CD4-positive, alpha-beta T cell treated with Interleukin-21 for 1 hour (primary cell): ENCODE measurements at places on chromosomes 3 and 15.
A peak's percentile ranks its signal among the peaks of the same experiment; 100 is the strongest.

GRCh38 chr3:195908694-195909581, 587 bp upstream of the TNK2 start:
- peak; percentile 23 for DNase-seq

- no peak for DNase-seq
Measured at GRCh38 chr3:81735334-81735733, 26.1 kb downstream of the GBE1 start.

DNA sequence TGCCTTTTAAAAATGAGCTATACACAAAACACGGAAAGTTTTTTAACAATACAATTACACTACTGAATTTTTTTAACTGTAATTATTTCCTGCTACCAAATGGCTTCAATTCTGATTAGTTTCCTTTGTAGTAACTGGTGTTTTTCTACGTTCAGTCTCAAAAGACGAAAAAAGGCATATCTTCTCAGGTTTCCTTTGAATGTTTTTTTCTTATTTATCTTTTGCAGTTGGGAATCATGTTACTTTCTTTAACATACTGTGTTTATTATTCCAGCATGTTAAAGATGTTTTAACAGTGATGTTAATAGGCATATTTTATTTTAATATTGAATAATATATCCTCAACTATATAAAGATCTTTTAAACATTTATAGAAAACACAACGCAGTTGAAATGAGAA, 1055.5 kb downstream of the ROBO1 start:
- DNase-seq: no peak

- DNase-seq: no peak
Measured at GRCh38 chr3:16102187-16102561, 72.3 kb upstream of the GALNT15 start.

DNA sequence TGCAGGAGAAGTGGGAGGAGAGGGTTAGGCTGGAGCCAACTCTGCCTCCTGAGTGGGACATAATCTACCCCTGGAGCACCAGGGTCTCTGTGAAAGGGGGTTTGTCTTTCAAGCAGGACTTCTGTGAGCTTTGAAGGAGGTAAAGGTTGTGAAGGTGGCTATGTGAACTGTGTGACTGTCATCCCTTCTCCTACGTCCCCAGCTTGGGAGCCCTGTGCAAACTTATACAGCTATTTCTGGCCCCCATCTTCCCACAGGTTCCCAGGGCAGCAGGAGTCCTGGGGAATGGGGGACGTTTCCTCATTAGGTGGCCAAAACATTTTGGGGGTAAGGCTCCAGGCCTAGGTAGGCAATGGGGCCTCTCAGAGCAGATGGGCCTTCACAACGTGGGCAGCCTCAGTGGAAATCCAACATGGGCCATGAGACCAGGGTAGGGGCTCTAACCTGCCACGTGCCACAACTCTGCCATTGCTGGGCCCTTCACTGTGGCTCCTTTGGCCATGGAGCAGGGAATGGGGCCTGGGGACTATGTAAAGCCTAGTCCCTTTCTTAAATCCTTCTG, 3.5 kb downstream of the VIPR1 start:
- no peak for DNase-seq

DNA sequence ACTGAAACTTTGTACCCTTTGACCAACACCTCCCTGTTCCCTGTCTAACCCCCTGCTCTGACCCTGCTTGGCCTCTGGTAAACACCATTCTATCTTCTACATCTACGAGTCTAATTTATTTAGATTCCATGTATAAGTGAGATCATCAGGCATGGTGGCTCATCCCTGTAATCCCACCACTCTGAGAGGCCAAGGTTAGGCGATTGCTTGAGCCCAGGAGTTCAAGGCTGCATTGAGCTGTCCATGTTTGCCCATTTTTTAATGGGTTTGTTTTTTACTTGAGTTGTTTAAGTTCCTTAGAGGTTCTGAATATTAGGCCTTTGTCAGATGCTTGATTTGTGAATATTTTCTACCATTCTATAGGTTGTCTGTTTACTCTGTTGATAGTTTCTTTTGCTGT, 16.9 kb downstream of the FBXW12 start:
- no peak for DNase-seq

- peak; percentile 15 for DNase-seq
Measured at GRCh38 chr3:33385423-33385822, 54.8 kb downstream of the UBP1 start.

- no peak for DNase-seq
Measured at GRCh38 chr3:30522476-30522875, 83.9 kb upstream of the TGFBR2 start.

- no peak for DNase-seq
Measured at GRCh38 chr3:59856934-59857460, 807.2 kb upstream of the CFAP20DC start.

DNA sequence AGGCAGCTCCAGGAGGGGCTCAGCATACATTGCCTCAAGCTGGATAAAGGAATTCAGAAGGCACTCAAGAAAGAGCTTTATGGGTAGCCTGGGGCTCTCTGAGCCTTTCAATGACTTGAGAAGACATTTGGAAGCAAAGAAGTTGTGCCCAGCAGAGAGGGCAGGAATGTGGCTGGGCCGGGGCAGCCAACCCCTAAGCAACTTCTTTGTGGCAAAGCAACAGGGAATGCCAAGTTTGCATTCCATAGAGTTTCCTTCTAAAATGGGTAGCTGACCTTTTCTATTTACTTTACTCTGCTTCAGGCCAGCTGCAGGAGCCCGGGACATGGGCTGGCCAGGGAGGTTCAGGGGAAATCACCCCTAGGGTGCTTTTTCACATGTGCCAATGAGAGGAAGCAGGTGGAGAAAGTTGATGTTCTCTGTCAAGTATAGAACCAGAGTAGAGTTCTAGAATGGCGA, 45.6 kb downstream of the CCDC12 start:
- no peak for DNase-seq

- DNase-seq: no peak
Measured at GRCh38 chr15:75720787-75721479, 8.3 kb upstream of the CSPG4 start.

GRCh38 chr15:90257776-90258175, 7.7 kb upstream of the NGRN start:
- no peak for DNase-seq

DNA sequence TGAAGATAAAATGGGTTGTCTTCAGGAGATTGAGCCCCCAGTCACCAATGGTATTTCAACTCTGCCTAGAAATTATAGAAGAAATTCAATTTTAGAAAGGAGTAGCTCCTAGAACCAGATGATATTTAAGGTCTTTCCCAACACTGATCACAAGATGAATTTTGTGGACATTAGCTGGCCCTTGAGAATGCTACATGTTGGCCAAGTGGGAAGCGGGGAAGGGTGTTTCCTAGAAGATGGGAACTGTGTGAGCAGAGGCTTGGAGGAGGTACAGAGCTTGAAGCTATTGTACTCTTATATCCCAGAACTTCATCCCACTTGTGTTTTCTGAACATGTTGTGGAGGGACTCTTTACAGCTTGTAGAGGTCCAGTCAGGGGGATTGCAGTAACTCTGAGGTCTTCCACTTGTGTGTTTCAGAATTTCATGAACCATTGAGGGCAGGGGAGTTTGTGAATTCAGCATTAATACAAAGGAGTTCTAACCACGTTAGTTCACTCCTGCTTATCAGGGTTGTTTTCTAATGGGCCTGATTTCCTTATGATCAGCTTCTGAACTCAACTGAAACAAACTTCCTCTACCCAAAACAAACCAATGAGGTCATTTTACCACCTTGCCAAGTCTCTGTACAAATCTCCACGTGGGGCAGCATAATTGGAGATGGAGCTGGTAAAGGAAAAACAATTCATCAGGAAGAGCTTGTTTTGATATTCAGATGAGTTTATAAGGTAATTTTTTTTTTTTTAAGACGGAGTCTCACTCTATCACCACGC, 152.6 kb upstream of the TPM1 start:
- DNase-seq: no peak

- no peak for DNase-seq
Measured at GRCh38 chr15:40793216-40793989, 13.5 kb upstream of the ZFYVE19 start.

- DNase-seq: no peak
Measured at GRCh38 chr15:74170071-74170844, 3.3 kb upstream of the ISLR start.

DNA sequence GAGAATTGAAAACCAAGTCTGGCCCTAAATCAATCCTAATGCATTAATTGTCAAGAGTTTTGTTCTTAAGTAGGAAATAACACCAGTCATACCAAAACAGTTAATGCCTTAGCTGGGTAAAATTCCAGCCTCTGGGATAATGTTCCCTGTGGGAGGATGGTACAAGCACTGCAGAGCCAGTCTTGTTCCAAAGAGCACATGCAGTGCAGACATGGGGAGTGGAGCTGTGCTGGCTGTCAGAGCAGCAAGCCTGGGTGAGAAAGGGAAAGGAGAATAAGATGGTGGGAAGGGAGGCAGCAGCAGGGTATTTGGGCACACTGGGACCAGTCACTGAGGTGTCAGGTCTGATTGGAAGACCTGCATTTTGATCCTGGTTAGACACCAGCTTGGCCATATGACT, 12.1 kb downstream of the ALAS1 start:
- DNase-seq: no peak

GRCh38 chr15:95365511-95366107, 964.9 kb upstream of the NR2F2 start:
- no peak for DNase-seq

- no peak for DNase-seq
Measured at GRCh38 chr3:153666991-153667740, 454.0 kb upstream of the ARHGEF26 start.

DNA sequence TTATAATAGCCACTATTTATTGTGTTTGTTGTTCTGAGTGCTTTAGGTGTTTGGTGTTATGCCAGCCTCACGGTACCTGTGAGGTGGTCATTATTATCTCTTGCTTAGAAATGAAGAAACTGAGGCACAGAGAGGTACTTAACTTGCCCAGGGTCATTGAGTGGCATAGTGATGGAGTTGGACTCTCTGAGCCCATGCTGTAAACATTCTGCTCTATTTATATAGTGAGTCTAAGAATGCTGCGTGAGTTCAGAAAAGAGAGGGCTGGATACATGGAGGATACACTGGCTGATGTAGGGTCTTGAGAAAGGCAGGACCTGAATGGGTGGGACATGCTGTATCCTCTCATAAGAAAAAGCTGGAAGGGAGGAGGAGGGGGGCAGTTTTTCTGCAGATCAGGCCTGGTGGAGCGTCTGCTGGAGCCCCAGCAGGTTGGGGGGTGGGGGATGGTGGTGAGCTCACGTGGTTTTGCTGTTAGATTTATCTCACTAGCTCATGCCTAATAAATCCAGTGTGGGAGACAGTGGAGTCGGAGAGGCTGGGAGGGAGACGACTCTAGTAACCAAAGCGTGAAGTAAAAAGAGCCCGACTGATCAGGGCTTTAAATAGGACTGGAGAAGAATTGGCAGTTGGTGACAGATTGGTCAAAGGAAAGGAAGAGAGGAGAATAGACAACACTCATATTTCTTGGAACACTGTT, 16.0 kb downstream of the MED12L start:
- DNase-seq: no peak

- DNase-seq: no peak
Measured at GRCh38 chr3:105505170-105505569, 138.5 kb downstream of the ALCAM start.

DNA sequence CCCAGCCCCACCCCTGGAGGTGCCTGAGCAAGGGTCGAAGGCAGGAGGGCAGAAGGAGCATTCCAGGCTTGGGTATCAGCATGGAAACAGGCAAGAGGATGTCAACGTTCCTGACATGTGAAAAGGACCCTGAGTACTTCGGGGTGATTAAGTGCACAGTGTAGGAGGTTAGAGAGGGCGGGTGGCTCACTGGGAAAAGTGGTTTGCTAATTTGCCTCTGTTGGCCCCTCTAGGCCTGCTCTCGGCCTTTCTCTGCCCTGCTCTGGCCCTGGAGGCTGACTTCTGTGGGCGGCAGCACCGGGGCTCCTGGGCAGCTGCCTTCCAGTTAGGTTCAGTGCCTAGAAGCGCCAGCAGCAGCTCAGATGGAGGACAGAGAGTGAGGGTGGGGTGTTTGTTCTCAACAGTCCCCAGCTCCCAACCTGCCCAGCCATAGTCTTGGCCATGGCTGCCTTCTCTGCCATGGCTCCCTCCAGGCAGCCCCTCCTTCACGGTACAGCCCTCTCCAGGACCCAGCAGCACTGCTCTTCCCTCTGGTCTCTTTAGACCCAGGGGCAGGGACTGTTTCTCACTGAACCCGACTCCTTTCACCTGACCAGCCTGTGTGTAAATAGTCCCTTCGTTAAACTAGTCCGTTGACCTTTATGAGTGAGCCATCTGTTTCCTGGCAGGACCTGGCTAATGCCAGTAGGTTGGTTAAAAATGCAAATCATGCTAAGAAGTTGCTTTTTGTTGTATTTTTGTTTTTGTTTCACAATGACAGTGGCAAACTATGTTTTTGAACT, 107.1 kb upstream of the TPM1 start:
- DNase-seq: no peak

GRCh38 chr3:27387625-27388024, 18.4 kb upstream of the NEK10 start:
- DNase-seq: no peak

DNA sequence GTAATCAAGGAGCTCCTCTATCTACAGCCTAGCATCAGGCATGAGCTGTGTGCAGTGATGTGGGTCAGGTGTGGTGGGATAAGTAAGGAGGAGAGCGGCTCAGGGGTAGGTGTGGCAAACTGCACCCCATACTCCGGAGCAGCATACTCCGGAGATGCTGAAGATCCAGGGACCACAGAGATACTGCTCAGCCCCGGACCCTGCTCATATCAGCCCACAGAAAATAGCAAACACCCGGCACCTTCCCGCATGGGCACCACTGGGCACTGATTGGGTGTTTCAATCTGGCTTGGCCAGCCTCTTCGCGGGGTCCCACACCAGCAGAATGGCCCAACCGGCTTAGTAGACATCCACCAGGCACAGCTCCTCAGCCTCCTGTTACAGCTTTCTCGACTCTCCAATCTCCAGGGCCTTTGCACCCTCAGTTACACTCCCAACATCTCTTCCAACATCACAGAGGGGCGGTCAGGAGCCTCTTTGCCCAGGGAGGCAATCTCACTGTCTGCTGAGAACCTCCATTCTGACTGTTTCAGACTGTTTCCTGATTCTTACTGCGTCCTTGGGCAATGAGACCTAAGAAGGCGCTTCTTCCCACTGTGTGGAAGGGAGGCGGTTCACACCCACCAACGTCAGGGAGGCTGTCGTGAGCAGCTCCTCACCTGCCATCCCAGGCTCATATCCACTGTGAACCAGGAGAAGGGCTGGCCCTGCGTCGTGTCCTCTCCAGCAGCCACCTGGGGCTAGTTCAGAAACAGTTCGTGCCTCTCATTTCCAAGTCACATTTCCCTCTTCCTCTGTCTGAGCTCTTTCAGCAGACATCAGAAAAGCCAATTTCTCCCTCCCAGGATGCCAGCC, 59.8 kb downstream of the CAPN7 start:
- DNase-seq: no peak

- DNase-seq: no peak
Measured at GRCh38 chr15:58360421-58361090, 71.2 kb upstream of the LIPC start.

GRCh38 chr3:42503957-42504333, 1.5 kb downstream of the VIPR1 start:
- DNase-seq: no peak

GRCh38 chr15:58952751-58953150, 19.3 kb upstream of the SLTM start:
- DNase-seq: no peak

DNA sequence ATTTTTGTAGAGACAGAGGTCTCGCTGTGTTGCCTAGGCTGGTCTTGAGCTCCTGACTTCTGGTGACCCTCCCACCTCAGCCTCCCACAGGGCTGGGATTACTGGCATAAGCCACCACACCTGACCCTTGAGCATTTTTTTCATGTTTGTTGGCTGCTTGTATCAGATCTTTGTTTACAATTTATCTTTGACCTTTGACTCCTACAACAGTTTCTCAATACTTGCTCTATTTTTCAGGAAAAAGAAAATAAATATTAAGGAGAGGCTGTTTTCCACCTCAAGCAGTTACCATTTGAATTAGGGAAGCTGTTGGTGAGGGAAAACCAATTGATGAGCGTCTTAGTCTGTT, 44.5 kb downstream of the LIMD1 start:
- DNase-seq: no peak
